ENCODE measurements at places on chromosomes 4 and X. TPM values are rescaled to one million over a fixed set of nuclear protein-coding genes. Genes with fewer than 3 reads are reported as not detected.

GRCh38 chr4:163554870-163555465 is 60.5 kb downstream of the TMA16 start:
- DNase-seq: no peak

DNA sequence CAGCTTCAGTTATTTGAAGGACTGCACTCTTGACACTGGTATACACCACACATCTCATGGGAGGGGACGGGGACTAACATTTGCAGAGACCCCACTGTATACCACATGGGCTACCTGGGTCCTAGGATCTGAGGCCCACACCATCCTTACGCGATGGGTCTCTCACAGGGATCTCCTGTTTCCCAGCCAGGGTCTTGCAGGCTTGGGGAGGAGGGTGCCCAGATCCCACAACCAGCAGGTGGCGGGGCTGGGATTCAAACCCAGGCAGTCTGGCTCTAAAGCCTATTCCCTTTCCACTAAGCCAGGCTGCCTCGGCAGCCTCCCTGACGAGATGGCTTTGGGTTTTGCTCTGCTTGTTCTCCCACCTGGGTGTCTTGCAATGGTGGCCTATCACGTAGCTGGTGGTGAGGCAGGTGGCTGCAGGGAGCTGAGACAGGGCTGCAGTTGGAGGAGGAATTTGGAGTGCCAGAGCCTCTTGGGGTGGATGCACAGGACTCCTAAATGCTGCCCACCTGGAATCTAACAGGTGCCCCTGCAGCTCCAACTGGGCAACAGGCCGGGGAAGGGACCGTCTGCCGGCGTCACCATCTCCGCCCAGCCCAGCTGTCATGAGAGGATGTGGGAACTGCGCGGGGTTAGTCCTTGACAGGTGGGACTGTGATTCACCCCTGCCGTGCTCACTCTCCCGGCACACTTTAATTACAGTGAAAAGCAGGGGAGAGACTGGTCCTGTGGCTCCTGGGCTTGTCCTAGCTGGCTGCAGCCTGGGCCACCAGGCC is 110.7 kb downstream of the PSAPL1 start:
- DNase-seq: no peak

DNA sequence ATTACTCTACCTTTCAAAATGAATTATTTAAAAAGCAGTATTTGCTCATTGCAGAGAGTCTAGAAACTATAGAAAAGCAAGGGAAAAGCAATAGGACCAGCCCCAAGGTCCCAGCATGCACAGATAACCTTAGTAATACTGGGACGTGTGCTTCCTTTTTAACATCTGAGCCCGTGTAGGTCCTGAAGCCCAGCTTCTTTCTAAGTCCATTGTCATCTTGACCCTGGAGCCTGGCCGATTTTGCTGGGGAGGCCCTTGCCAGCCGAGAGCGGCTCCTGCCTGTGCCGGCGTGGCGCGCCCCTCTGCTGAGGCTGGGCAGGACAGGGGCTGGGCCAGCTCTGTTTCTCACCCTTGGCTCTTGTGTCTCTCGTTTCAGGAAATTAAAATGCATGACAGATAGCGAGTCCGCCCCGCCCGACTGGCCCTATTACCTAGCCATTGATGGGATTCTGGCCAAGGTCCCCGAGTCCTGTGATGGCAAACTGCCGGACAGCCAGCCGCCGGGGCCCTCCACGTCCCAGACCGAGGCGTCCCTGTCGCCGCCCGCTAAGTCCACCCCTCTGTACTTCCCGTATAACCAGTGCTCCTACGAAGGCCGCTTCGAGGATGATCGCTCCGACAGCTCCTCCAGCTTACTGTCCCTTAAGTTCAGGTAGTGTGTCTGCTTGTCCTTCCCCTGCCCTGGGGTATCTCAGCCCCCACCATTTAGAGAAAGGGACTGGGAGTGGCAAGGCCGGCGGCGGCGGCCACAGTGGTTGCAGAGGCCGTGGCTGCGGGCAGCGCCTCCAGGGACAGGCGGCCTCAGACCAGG is 4.1 kb downstream of the MSANTD1 start:
- DNase-seq: no peak

DNA sequence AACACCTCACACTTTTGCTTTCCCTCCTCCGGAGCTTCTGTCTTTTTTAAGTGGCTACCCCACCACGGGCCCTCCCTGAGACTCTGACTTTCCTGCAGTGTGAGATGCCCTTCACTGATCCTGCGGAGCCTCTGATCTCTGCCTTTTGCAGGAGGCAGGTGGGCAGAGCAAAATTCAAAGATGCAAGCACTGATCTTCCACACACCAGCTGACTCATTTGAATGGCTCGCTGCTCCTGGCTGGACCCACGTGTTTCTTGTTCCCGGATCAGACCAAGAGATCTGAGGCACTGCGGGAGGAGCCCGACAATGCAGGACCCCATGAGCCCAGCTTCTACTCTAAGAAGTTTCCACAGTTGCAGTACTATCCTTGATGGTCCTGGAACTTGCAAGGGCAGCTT is 1607.9 kb upstream of the TENM3 start:
- peak; percentile 27 for DNase-seq

DNA sequence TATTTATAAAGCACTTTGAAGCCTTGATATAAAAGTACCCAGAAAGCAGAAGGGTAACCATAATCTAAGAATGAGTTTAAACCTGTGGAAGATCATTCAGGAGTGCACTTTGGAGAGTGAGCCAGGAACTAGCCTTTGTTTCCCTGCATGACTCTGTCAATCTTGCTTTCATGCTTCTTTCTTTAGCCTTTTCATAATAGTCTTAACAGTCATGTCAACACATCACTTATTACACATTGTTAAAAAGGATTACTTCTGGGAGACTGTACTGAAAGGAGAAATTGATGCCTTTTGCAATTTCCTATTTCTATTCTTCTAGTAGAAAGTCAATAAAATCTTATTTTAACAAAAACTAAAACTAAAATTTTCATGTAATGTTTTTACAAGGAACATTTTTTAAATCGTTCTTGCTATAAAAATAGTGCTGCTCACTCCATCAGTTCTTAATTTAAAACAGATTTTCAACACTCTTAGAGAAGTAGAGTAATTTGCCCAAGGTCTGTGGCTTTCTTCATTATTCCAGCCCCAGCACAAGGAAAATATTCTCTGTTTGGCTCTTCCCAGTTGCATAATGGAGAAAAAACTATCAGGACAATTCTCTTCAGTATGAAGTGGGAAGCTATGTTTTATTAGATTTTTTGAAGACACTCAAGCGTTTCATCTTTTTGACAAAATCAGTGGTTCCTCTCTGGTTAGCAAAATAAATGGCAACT is 35.4 kb upstream of the SPP1 start:
- no peak for DNase-seq

The MAGEA2B gene
- not detected for total RNA-seq

DNA sequence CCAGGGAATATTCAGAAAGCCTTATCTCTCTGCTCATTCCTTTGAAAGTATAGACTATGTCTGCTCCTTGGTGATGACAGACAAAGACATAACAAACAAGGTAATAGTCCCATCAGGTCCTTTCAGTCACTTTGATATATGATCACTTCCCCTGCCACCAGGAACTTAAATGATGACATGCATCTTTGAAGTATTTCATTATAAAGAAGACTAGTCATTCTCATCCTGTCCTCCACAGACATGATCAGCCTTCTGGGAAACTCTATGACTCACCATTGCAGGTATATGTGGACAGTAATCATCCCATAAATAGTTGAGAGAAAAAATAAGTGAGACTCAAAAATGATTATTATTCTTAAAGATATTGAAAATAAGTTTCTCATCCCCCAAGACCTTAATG is 117.5 kb upstream of the VCX2 start:
- no peak for DNase-seq

GRCh38 chr4:47274901-47275300 is 188.6 kb downstream of the COMMD8 start:
- DNase-seq: no peak

GRCh38 chrX:10512258-10512657 is 108.1 kb downstream of the MID1 start:
- DNase-seq: peak; percentile 52

- DNase-seq: no peak
Measured at GRCh38 chr4:145839151-145839550, 99.5 kb downstream of the ZNF827 start.

The ADAM29 gene
- not detected for total RNA-seq

- no peak for DNase-seq
Measured at GRCh38 chrX:74924449-74925224, 615 bp downstream of the NEXMIF start.

The OPRPN gene
- not detected for total RNA-seq

GRCh38 chrX:107775000-107775733 is 420 bp downstream of the TSC22D3 start:
- DNase-seq: no peak

The PPM1K gene
- 7.1 TPM for total RNA-seq

- no peak for DNase-seq
Measured at GRCh38 chr4:55154933-55155332, 29.5 kb upstream of the KDR start.

The CFAP47 gene
- not detected for total RNA-seq

- DNase-seq: no peak
Measured at GRCh38 chr4:142350871-142351270, 495.2 kb downstream of the INPP4B start.

The REELD1 gene
- not detected for total RNA-seq

DNA sequence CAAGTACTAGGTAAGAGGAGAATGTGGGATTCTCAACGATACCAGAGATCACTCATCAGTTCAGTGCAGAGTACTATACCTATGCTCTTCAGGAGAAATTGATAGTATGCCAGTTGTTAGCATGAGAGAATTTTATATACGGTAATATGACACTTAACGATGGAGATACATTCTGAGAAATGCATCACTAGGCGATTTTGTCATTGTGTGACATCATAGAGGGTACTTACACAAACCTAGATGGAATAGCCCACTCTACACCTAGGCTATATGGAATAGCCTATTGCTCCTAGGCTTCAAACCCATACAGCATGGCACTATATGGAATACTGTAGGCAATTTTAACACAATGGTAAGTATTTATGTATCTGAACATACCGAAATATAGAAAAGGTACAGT is 140.2 kb downstream of the SLIT2 start:
- DNase-seq: no peak

- DNase-seq: no peak
Measured at GRCh38 chr4:74654230-74654681, 140.1 kb downstream of the BTC start.

DNA sequence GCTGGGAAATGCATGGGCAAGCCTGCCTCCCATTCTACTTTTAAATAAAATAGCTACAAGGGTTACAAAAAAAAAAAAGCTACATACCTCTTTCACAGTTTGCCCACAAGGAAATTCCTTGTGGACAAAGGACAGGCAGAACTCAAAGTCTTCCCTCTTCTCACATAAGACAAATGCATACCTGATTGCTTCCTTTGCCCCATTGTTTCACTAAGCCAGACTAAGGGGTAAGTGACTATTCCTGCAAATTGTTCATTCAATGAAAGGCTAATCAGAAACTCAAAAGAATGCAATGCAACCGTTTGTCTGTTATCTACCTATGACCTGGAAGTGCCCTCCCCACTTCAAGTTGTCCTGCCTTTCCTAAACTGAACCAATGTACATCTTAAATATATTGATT is 780.6 kb downstream of the FAM133A start:
- no peak for DNase-seq

- no peak for DNase-seq
Measured at GRCh38 chrX:155857561-155857960, 23.6 kb upstream of the VAMP7 start.

The BEND4 gene
- total RNA-seq: 0.14 TPM

GRCh38 chrX:38616904-38617303 is 55.6 kb downstream of the TSPAN7 start:
- no peak for DNase-seq

DNA sequence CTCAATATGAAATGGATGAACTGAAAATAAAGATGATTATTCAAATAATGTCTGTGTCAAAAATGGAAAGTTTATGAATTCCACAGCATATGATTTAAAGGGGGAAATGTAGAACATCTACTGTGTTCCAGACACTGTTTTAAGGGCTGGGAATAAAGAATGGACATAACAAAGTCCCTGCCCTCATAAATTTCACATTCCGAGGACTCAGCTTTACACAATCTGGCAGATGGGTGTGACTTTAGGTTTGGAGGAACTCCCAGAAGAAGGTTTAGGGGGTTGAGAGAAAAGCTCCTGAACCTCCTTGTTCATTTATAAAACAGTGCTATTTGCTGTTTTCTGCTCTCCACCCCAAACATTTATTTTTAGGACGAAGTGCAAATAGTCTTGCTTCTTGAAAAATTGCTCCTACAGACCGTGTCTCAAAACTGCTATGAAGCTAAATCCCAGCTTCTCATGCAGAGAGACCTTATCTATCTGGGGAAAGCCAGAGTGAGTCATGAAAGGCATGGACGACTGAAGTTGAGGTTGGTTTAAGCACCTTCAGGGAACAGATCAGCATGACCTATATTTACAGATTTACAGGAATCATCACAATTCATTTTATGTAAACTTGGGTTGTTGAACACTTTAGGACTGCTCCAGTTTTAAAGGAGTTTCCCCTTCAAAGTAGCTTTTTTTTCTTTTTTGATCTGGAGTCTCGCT is 184.3 kb downstream of the HS6ST2 start:
- DNase-seq: peak; percentile 27

The NAA11 gene
- total RNA-seq: not detected

- DNase-seq: no peak
Measured at GRCh38 chrX:12771445-12772069, 19.7 kb upstream of the PRPS2 start.

DNA sequence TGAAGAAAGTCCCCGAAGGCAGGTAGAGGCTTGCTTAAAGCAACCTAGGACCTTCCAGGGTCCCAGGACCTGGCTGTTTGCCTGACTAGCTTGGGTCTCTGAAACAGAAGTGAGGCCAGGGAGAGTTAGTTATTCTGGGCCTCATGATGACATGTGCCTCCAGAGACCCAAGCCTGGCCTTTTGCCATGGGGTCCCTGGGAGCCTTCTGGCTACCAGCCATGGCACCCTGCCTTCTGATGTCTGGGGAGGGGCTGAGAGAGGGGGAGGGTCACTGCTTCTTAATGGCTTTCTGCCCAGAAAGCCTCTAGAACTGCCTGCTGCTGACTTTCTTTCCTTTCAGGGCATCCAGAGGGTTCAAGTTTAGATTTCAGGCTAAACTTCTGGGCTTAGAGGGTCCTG is 1.0 kb upstream of the STARD8 start:
- no peak for DNase-seq

DNA sequence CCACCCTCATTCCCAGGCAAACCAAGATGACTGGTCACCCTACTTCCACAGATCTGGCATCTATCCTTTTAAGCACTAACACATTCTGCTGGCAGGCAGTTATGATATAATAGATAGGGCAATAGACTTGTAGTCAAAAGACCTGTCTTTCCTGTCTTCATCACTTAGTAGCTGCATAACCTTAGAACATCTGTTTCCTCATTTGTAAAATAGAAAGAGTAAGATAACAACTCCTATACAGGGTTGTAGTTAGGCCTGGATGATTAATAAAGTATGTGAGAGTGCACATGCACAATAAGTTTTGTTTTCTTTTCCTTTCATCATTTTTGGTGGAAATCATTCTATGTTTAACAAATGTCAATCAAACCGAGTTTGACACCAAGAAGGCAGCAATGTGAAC is 72.1 kb downstream of the GPR82 start:
- DNase-seq: no peak

- no peak for DNase-seq
Measured at GRCh38 chr4:40980318-40980883, 230.6 kb downstream of the NSUN7 start.

The MGARP gene
- total RNA-seq: 0.14 TPM

GRCh38 chr4:180615746-180616145 is 1627.5 kb upstream of the TENM3 start:
- no peak for DNase-seq

Measured in epithelial cell of proximal tubule (primary cell).